ENCODE measurements at places on chromosomes 2 and 18. TPM values are rescaled to one million over a fixed set of nuclear protein-coding genes. Genes with fewer than 3 reads are reported as not detected.

DNA sequence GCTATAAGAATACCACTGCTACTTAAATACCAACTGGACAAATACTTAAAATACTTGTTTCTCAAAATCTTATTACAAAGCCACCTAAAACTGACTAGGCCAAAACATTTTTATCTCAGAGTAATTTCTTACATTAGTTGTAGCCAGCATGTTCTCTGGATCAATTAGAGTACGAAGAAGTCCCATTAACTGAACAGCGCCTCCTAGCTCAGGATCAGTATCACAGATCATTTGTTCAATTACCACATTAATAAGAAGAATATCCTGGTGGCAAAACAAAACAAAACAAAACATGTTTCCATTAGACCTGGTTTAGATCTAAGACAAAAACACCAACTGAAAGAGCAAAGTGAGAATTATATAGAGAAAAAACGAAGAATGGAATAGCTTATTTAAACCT is 36.0 kb downstream of the PPP4R3B start:
- no peak for DNase-seq

The VAMP5 gene
- total RNA-seq, result 46.0 TPM

The CFAP65 gene
- total RNA-seq, result 2.0 TPM

The SPAG16 gene
- 35.9 TPM for total RNA-seq

DNA sequence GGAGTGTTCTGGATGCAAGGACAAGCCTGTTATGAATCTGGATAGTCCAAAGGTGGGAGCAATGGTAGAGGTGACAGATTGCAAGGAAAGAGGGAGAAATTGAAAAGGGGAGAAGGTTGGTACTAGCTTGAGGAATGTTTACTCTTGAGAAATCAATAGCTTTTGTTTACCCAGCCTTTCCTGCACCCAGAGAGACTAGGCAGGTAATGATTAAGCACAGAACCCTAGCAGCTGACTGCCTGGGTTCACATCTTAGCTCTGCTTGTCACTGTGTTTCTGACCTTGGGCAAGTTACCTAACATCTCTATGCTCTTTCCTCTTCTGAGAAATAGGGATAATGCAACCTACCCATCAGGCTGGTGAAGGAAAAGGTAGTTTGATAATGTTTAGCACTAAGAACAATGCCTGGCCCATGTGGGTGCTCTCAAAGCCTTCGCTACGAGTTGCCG is 178.6 kb downstream of the MGAT5 start:
- no peak for DNase-seq

DNA sequence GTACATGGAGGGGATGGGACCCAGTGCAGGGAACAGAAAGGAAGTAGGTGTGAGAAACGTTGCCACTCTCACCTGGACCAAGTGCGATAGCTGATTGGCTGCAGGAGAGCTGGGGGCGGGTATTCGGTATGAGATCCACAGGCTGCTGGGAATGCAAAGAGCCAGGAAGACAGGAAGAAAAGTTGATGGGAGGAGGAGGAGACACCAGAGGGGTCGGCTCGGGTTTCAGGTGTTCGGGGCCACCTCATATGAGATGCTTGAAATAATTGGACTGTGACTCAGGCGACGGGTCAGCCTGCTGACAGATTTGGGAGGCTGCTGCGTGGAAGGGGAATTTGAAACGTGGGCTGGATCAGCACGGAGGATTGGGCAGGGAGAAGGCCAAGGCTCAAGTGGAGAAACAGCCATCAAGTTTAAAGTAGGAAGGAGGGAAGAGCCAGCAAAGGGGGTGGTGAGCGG is 65.1 kb downstream of the MRPS9 start:
- DNase-seq, result peak; percentile 87

The COLEC12 gene
- total RNA-seq, result 7.4 TPM

- DNase-seq, result no peak
These were observed 31.9 kb downstream of the CNGA3 start for GRCh38 chr2:98378196-98378595.

GRCh38 chr2:76700894-76701293 is 821.3 kb downstream of the LRRTM4 start:
- no peak for DNase-seq

- no peak for DNase-seq
These were observed 14.9 kb upstream of the KCNS3 start for GRCh38 chr2:17863539-17863938.

DNA sequence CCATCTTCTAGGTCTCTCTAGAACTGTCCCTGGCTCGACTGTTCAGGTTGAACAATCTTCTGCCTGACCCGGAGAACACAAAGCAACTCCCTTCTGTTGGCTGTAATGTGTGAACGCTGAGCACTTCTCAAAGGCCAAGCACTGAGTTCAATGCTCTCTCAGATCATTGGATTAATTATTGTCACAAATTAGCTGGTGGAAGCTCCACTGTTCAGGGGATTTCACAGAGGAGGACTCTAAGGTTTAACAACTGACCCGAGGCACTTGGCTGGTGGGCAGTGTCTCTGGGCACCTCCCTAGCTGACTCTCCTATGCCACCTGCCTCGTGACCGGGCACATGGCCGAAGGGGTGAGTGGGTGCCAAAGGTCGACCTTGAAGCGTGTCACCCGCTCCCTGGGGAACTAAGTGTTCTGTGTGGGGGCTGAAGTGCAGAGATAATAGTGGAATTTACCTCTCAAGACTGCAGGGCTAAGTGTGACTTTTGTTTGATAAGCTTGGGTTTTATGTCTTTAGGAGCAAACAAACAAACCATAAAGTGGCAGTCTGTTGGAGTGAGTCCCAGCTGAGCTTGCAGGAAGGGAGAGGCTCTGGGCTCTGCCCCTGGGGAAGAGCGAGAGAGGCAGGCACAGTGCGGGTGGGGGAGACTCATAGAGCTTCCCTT is 64.8 kb downstream of the BCL2L11 start:
- DNase-seq, result no peak

The FBXO48 gene
- total RNA-seq, result 1.3 TPM
